ENCODE measurements at places on chromosomes 4 and X.

GRCh38 chr4:181330654-181331201, 912.5 kb upstream of the TENM3 start:
- no peak for DNase-seq

DNA sequence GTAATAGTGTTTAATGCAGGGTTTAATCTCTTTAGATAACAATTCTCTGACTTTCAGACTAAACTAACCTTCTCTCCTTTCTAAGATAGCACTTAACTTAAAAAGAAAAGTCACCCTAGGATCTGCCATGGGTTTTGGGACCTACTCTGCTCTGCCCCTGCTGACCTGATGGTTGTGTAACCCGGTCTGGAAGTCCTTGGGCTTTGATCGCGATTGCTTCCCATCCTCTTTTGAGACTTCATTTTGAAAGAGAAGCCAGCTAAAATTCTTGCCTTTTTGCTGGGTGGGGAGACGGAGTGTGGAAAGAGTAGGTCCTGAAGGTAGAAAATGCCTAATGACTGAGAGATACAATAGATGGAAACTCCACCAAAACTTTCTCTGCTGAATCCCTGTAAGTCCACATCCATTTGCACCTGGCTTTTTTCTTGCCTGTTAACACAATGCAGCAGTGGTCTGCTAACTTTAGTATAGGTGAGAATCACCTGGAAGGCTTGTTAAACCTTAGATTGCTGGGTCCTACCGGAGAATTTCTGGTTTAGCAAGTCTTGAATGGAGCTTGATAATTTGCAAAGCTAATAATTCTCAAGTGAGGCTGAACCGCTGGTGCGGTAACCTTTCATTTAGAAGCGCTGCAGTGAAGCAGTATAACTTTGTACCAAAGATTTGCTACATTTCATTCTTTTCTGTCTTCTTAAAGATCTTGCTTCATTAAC, 45.6 kb upstream of the CCSER1 start:
- no peak for DNase-seq

DNA sequence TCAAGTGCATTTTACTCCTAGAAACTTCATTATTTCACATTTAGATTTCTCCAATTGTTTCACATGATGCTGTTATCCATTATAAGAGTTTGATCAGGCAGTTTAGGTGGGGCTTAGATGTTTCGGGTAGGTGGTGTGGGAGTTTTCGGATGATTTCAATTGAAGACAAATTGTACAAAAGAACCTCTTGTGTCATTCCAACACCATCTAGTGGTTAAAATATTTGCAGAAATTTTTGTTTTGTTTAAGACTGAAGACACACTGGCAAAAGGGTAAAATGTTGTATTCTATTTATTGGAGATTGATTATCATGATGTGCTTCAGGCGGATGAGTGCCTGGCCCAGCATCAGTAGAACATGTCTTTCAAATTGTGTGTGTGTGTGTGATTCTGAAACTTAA, 212.7 kb downstream of the SH3BGRL start:
- DNase-seq = no peak

- DNase-seq = no peak
Observed at GRCh38 chr4:108651014-108651791, 804 bp downstream of the OSTC start.

DNA sequence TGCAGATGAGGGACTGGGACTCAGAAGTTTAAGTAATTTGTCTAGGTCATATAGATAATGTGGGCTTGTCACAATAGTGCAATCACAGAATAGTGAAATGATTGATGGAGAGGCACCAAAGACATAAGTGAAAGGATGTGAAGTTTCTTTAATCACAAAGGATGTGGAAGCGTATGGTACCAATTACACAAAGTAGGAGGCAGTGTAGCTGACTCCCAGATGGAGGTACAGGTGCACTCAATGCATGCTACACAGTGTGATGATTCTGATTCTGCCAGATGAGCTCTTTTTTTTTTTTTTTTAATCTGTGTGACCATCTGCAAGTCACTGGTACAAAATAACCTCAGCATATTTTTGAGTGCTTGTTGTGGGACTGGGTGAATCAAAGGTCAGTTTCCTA, 411.3 kb downstream of the SPRY1 start:
- no peak for DNase-seq

DNA sequence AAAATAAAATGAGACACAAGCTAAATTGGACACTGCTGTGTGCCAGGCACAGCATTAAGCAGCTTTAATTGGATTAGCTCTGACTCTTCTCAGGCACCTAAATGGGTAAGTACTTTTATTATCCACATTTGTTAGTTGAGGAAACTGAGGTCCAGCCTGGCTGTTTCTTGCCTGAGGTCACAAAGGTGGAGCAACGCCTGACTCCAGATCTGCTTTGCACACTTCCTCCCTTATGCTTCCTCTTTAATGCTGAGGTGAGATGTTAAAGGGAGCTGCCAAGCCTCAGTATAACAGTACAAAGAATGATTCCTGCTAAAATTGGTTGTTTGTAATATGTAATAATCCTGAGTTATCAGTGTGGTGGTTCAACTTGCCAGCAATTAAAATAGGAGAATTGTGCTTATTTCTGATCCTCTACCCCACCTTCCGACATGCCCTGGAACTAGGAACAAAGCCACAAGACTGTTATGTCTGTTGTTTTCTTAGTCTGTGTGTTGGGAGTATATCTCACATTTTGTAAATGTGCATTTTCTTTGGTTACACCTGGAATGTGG, 74.4 kb downstream of the AFF1 start:
- DNase-seq = no peak

DNA sequence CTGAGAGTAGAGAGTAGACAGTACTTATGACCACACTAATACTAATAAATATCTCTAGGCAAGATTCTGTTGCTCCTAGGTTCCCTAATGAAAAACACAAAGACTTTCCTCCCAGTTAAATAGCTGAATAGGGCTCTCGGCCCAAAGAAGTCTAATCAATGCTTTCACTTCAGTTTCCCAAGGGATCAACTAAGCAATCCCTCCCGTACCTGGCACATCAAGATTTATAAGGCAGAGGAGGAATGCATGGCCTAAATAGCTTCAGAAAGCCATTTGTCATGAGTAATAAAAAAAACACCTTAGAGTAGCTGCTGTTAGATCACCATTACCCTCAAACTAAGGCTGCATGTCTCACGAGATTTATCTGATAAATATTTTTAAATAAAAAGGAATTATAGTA, 56.8 kb upstream of the EXOC1L start:
- no peak for DNase-seq

DNA sequence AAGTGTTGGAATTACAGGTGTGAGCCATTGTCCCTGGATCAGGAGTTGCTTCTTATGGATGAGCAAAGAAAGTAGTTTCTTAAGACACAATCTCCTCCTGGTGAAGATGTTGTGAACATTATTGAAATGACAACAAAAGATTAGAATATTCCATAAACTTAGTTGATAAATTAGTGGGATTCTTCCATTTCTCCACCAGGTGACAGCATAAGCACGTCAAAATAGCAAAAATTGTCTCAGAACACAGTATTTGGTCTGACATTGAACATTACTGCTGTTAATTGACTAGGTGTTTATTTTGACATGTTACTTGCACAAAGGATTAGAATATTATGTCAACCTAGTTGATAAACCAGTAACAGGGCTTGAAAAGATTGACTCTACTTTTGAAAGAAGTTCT, 21.6 kb downstream of the CLDN34 start:
- DNase-seq = no peak

DNA sequence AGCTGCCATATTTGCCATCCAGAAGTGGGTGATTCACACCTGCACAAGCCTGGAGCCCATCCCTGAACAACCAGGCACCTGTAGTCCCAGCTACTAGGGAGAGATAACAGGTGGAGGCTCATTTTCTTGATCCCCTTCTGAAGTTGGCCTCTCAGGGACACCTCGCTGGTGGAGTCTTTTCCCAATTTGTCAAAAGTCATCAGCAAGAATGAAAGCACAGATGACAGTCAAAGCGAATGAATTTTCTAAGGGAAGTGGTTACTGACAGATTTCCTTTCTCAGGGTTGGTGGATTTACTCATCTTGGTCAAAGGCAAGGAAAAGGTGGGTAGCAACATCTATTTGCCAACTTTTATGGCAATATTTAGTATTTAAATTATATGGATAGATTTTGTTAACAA, 36.5 kb downstream of the FGFBP1 start:
- no peak for DNase-seq

GRCh38 chr4:129455482-129455881, 359.5 kb downstream of the C4orf33 start:
- DNase-seq = no peak

DNA sequence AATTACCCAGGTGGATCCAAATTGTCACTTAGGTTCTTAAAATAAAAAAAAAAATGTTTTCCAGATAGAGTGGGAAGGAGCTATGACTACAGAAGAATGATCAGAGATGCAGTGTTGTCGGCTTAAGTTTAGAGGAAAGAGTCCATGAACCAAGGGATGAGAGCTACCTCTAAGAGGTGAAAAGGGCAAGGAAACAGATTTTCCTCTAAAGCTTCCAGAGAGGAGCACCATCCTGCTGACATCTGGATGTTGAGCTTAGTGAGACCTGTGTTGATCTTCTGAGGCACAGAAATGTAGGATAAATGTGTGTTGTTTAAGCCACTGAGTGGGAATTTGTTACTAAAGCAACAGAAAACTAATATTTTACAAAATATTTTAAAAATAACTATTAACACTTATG, 498.7 kb downstream of the SPOCK3 start:
- DNase-seq = no peak

DNA sequence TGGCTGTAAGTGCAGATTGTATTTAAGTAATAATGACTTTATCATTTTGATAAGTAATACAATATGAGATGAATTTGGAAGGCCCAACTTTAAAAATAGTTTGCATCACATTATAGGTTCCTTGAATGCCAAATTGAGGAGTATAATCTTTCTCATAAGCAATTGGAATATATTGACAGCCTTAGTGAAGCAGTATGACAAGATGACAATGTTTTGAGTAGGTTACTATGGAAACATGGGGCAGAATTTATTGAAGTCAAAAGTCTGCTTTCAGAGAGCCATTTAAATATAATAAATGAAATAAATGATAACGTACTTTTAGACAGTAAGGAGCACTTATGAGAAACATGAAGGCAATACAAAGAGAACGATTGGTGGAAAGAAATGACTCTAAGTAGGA, 776.4 kb downstream of the TECRL start:
- DNase-seq = no peak

- DNase-seq = no peak
Observed at GRCh38 chr4:55018521-55018920, 106.9 kb downstream of the KDR start.

GRCh38 chrX:53685711-53686110, 808 bp downstream of the HUWE1 start:
- DNase-seq = no peak

DNA sequence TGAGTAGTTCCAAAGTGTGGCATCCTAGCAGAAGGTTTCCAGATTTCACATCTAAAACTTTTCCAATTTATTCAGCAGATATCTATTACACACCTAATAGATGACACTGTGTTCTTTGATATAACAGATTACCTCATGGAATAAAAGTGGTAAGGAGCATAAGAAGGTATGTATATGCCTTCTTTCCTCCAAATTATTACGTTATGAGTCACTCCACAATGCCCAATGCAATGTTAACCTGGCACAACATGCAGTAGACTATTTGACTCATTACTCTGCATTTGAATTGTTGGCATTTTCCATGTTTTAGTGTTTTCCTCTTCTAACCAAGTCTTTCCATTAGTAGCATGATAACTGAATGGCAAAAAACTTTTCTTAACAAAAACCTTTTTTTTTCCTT, 383.6 kb downstream of the ADGRL3 start:
- no peak for DNase-seq

Data from activated CD4-positive, alpha-beta T cell treated with anti-CD3 and anti-CD28 coated beads for 24 hours (primary cell).